ENCODE measurements at places on chromosomes 4 and X. TPM values are rescaled to one million over a fixed set of nuclear protein-coding genes. Genes with fewer than 3 reads are reported as not detected.

CORIN gene
- total RNA-seq = not detected

ADAM29 gene
- not detected for total RNA-seq

PALLD gene
- 18.4 TPM for total RNA-seq

AKAP14 gene
- total RNA-seq = not detected

MAD2L1 gene
- total RNA-seq = 19.6 TPM

MAGEA3 gene
- not detected for total RNA-seq

ADH7 gene
- not detected for total RNA-seq

PRR32 gene
- not detected for total RNA-seq

LRIT3 gene
- total RNA-seq = not detected

CENPVL2 gene
- not detected for total RNA-seq

TIGD4 gene
- total RNA-seq = 0.16 TPM

RHOXF2 gene
- not detected for total RNA-seq

PPP2R2C gene
- total RNA-seq = not detected

KLHL5 gene
- 37.4 TPM for total RNA-seq

SHROOM2 gene
- total RNA-seq = 0.49 TPM

ARHGEF6 gene
- 5.3 TPM for total RNA-seq

ITM2A gene
- total RNA-seq = 89.3 TPM

ARHGAP36 gene
- total RNA-seq = not detected

CLIC2 gene
- 0.54 TPM for total RNA-seq

HELT gene
- total RNA-seq = not detected

CLDN2 gene
- total RNA-seq = not detected

RBM46 gene
- total RNA-seq = not detected

NDNF gene
- under 0.01 TPM for total RNA-seq

MTTP gene
- not detected for total RNA-seq

SUPT20HL1 gene
- not detected for total RNA-seq

SULT1E1 gene
- total RNA-seq = 10.2 TPM

GPRASP1 gene
- total RNA-seq = 0.32 TPM

SPARCL1 gene
- 61.2 TPM for total RNA-seq

TCEAL9 gene
- 137 TPM for total RNA-seq

GPAT3 gene
- 0.72 TPM for total RNA-seq

RAB40AL gene
- not detected for total RNA-seq

STBD1 gene
- total RNA-seq = 8.8 TPM

TEX13D gene
- not detected for total RNA-seq

GLRA2 gene
- total RNA-seq = not detected

MAGEB6B gene
- not detected for total RNA-seq

BMPR1B gene
- 0.32 TPM for total RNA-seq

ENPP6 gene
- total RNA-seq = not detected

EPGN gene
- not detected for total RNA-seq

TGIF2LX gene
- not detected for total RNA-seq

ZCCHC12 gene
- not detected for total RNA-seq

RXFP1 gene
- total RNA-seq = 0.36 TPM

CXCL10 gene
- not detected for total RNA-seq

Measured in cardiac atrium fibroblast (primary cell).